ENCODE measurements at places on chromosomes 5 and 9. TPM values are rescaled to one million over a fixed set of nuclear protein-coding genes. Genes with fewer than 3 reads are reported as not detected.

The DOCK8 gene
- total RNA-seq = 10.6 TPM

- peak; percentile 67 for DNase-seq
Observed at GRCh38 chr9:33044677-33045282, 19.7 kb downstream of the DNAJA1 start.

- DNase-seq = no peak
Observed at GRCh38 chr9:115794921-115795475, 358.6 kb upstream of the PAPPA start.

GRCh38 chr9:122028089-122028488 is 65.0 kb downstream of the TTLL11 start:
- no peak for DNase-seq

The IFNA21 gene
- not detected for total RNA-seq

DNA sequence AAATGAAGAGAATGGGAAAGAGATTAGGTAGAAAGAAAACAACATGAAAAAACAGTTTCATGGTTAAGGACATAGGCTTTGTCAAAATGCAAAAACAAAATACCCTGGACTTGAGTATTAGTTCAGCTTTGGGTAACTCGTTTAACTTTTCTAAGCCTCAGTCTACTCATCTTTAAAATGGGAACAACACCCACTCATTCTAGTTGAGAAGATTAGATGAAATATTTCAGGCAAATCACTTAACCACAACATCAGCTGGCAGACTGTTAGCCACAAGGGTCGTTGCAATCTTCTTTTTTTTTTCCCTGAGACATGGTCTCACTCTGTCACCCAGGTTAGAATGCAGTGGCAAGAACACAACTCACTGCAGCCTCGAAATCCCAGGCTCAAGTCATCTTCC is 185.6 kb downstream of the DCP2 start:
- no peak for DNase-seq

GRCh38 chr9:118734696-118735095 is 634.5 kb downstream of the BRINP1 start:
- no peak for DNase-seq

DNA sequence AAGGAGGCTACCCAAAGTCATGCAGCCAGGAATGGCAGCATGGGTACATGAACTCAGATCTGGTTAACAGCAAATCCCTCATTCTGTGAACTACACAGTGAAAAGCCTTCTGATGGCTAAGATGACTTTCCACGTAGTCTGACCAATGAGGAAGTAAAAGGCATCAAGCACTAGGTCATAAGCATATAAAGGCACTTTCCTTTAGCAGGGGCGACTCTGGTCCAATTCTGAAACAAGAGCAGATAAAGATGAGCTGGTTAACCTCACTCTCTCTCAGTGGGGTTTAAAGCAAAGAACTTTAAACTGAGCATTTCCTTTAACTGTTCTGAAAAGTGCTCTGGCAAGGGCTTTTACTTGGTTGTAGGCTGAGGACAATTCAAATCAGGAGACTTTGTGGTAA is 21.1 kb downstream of the PSMB7 start:
- DNase-seq = no peak

- no peak for DNase-seq
Observed at GRCh38 chr5:135999406-136000139, 29.2 kb upstream of the TGFBI start.

The NPR3 gene
- total RNA-seq = 1.2 TPM

DNA sequence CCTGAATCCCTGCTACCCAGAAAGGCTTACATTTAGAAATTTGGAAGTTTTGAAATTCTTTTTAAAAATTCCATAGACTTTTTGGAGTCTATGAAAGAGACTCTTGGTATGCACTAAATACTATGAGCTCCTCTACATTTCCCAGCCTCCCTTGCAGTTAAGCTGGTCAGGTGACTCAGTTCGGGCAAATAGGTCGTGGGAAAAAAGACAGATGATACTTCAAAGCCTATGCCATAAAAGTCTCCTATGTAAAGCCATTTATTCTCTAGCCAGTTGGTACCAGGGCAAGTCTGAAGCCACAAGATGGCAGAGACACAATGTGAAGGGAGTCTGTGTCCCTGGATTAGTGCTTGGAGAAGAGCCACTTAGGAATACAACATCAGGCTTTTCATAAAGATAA is 101.8 kb downstream of the BOD1 start:
- no peak for DNase-seq

DNA sequence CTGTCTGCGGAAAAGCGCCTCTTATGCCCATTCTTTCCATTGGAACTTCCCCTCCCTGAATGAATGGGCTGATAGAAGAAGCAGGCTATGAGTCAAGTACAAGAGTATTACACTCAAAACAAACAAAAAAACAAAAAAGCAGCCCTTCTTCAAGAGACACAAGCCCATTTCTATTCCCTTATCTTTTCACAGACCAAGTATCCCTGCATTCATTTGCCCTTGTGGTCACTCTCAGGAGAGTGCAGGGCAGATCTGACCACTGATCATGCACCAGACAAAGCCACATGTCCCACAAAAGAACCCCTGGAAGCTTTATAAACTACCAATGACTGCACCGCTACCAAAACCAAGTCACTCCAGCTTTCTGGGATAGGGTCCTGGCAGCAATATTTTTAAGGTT is 262.5 kb upstream of the TAS2R1 start:
- DNase-seq = no peak

DNA sequence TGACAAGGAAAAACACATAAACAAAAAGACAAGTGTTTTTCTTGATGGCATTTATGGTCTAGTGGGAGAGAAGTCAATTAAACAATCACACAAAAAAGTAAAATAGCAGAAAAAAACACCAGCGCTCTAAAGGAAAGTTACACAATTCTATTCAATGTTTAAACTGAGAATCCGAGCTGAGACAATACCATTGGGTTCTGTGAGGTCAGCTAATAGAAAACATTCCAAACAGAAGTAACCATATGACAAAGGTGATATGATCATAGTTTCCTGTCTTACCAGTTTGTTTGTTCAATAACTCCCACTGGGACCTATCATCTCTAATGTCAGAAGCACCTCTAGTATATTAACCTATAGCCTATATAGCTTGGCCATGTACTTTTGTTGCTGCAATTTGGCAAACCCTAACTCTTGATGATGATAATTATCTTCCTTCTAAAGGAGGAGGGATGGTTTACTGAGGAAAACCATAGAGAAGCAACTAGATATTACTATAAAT is 1030.0 kb downstream of the CDH12 start:
- no peak for DNase-seq

DNA sequence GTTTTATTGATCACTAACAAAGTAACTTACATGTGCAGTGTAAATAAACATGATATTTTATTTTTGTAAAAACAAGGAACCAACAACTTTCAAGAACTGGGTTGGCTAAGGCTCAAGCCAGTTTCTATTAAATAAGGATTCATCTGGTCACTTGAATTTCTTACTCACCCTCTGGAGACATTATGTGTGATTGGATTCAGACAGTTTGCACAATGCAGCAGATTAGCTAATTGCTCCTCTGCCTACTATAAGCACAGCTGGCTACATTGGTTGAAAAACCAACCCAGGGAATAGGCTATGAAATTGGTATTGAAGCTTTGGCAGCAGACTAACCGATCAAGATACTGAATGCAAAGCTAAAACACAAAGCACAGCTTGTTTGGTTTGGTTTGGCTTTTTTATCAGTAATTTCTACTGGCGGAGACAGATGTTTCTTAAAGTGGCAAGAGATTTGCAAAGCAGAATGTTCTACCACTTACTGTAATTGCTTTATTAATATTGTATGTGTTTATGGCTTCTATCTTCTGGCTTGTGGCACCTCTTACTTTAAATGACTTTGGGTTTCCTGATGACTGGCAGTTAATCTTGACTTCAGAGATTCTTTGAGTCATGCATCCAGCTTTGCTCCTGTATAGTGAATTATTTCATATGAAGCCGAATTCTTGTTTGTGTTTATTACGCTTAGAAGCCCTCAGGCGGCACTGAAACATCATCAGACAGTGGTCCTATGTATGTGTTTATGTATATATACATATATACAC is 231.5 kb downstream of the MPDZ start:
- DNase-seq = no peak

- DNase-seq = no peak
Observed at GRCh38 chr5:16586556-16586955, 30.2 kb downstream of the RETREG1 start.

The WHRN gene
- 3.2 TPM for total RNA-seq

The FAM153A gene
- 0.37 TPM for total RNA-seq

DNA sequence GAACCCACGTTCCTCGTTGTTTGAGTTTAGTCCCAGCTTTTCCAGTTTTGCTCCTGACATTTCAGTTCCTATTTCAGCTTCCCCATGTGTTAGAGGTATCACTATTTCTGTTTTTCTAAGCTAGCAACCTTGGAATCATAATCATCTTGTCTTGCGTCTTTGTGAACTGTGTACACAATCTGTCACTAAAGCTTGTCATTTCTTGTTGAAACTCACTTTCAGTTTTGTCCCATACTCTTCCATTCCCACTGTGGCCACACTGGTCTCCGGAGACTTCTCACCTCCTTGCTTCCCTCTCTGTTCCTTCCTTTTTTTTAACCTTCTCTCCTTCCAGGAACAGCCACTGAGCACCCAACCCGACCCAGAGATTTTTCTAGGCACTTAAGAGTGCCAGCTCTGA is 36.9 kb downstream of the TGFBR1 start:
- no peak for DNase-seq

The NXNL2 gene
- not detected for total RNA-seq

DNA sequence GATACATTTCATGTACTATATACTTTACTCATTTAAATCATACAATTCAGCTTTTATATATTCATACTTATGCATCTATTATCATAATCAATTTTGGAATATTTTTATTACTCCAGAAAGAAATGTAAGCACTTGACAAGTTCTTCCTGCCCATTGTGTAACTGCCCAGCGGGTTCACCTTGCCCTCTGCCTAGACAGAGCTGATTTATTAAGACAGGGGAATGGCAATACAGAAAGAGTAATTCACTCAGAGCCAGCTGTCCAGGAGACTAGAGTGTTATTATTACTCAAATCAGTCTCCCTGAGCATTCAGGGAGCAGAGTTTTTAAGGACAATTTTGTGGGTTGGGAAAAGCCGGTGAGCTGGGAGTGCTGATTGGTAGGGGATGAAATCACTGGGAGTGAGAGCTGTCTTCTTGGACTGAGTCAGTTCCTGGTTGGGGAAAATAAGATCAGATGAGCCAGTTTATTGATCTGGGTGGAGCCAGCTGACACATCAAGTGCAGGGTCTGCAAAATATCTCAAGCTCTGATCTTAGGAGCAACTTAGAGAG is 16.1 kb upstream of the SPIN1 start:
- DNase-seq = no peak

- DNase-seq = no peak
Observed at GRCh38 chr9:32551276-32552051, 663 bp upstream of the SMIM27 start.

The DIPK1B gene
- 7.7 TPM for total RNA-seq

Measured in right lobe of liver (tissue), 6 donors.